ENCODE measurements at places on chromosomes 7 and 10.

GRCh38 chr7:134899729-134900128 is 86.6 kb upstream of the AGBL3 start:
- DNase-seq, result peak; percentile 52

- no peak for DNase-seq
Observed at GRCh38 chr7:136887317-136887716, 18.9 kb downstream of the CHRM2 start.

- DNase-seq, result no peak
Observed at GRCh38 chr10:48195803-48196202, 78.7 kb downstream of the FRMPD2 start.

DNA sequence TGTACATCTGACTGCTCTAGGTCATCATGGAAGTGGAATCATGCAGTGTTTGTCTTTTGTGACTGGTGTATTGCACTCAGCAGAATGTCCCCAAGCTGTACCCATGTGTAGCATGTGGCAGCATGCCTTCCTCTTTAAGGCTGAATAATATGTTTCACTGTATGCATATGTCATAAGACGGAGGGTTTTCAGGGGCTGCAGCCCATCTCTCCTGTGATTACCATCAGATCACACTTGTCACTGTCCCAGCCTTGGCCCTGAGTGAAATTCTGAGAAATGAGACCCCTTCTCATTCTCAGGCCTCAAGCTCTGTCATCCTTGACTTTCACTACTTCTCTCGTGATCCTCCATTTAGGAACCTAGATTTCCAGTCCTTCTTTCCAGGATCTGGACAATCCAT is 50.0 kb downstream of the CPXM2 start:
- DNase-seq, result no peak

DNA sequence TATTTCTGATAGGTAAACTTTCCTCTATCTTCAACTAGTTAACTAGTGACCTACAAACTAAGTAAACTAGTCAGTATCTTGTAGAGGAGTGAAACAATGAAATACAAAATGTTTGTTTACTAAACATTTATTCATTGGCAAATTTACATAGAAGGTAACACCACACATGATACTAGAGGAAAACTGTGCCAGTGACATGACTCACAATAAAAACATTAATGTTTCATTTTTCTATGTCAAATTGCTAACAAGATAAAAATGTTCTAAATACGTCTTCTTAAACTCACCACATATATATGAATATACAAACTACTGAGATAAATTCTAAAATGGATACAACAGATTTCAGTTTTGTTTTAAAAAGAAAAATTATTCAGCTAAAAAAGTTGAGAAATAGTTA is 471.3 kb downstream of the PARD3 start:
- no peak for DNase-seq

GRCh38 chr7:28258240-28258639 is 77.6 kb upstream of the JAZF1 start:
- no peak for DNase-seq

GRCh38 chr7:98234429-98235147 is 17.4 kb downstream of the TECPR1 start:
- DNase-seq, result no peak

GRCh38 chr10:91415816-91416215 is 5.7 kb downstream of the HECTD2 start:
- no peak for DNase-seq

- DNase-seq, result no peak
Observed at GRCh38 chr7:117157241-117158209, 165.3 kb downstream of the WNT2 start.

GRCh38 chr10:130959752-130960195 is 351.7 kb downstream of the TCERG1L start:
- DNase-seq, result no peak

- no peak for DNase-seq
Observed at GRCh38 chr10:29120216-29120615, 168.7 kb upstream of the LYZL1 start.

- DNase-seq, result no peak
Observed at GRCh38 chr7:44259547-44260457, 59.0 kb downstream of the YKT6 start.

DNA sequence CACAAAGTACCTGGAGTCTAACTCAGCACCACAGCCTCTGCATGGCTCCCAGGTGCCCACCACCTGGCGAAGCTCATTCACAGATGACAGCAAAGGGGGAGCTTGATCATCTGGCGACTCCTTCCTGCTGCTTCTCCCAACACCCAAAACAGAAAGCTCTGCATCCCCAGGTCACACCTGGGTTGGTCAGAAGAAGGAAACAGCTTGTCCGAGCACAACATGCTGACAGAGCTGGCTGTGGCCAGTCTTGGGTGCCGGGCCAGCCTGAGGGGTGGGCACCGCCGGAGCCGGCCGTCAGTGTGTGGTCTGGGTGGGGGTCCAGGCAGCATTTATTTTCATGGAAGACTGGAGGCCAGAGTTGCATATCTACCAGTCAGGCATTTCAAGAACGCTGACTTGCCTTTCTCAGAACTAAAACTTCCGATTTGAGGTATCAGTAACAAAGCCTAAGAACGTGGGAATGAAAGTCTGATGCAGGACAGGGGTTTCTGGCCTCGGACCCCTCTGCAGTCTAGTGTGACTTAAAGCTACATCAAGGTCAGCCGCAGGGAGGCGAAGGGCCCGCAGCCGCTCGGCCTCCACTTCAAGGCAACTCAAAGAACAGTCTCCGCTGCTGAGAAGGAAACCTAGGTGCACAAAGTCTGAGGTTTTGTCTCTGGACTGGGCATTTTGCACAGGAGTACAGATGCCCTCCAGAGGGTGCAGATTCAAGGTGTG is 109.6 kb downstream of the CYTH3 start:
- no peak for DNase-seq

- DNase-seq, result no peak
Observed at GRCh38 chr10:93921338-93921737, 27.6 kb downstream of the SLC35G1 start.

- no peak for DNase-seq
Observed at GRCh38 chr10:131010965-131011575, 300.5 kb downstream of the TCERG1L start.

GRCh38 chr7:157625973-157626742 is 289.4 kb downstream of the DNAJB6 start:
- DNase-seq, result no peak

- DNase-seq, result no peak
Observed at GRCh38 chr7:135361788-135362187, 128.2 kb downstream of the STRA8 start.

- peak; percentile 64 for DNase-seq
Observed at GRCh38 chr7:17405786-17406185, 107.3 kb downstream of the AHR start.

GRCh38 chr7:92699966-92700514 is 109.8 kb upstream of the FAM133B start:
- no peak for DNase-seq

DNA sequence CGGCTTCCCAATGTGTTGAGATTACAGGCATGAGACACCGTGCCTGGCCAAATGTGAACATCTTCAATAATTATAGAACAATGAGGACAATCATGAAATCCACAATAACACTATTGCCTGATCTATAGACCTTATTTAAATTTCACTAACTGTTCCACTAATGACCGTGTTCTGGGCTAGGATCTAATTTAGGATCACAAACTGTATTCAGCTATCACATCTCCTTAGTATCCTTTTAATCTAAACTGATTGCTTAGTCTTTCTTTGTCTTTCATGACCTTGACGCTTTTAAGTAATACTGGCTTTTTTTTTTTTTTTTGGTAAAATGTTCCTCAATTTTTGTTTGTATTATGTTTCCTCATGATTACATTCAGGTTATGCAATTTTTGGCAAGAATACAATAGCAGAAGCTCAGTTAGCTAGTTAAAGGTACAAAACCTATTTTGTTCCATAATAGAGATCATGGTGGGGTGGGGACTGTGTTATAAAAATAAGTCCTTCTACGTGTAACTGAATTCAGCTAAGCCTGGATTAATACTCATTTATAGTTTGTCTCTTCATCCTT is 158.4 kb downstream of the AOAH start:
- no peak for DNase-seq

- DNase-seq, result no peak
Observed at GRCh38 chr7:80403686-80404241, 108.1 kb downstream of the GNAT3 start.

DNA sequence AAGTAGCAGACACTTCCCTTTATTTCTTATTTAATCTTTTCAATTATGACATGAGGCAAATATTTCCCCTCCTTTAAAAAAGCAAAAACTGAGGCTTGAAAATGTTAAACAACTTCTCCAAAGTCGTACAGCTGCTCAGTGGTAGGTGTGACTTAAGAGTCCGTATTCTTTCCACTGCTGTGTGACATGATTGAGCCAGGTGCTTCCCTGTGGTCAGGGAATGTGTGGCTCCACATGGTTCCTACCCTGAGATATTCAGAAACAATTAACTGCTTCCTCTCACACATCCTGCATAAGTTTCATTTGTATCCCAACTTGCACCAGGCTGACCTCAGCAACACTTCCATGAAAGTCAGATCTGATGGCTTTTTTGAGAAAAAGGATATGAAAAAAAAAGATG is 13.6 kb downstream of the OPALIN start:
- no peak for DNase-seq

DNA sequence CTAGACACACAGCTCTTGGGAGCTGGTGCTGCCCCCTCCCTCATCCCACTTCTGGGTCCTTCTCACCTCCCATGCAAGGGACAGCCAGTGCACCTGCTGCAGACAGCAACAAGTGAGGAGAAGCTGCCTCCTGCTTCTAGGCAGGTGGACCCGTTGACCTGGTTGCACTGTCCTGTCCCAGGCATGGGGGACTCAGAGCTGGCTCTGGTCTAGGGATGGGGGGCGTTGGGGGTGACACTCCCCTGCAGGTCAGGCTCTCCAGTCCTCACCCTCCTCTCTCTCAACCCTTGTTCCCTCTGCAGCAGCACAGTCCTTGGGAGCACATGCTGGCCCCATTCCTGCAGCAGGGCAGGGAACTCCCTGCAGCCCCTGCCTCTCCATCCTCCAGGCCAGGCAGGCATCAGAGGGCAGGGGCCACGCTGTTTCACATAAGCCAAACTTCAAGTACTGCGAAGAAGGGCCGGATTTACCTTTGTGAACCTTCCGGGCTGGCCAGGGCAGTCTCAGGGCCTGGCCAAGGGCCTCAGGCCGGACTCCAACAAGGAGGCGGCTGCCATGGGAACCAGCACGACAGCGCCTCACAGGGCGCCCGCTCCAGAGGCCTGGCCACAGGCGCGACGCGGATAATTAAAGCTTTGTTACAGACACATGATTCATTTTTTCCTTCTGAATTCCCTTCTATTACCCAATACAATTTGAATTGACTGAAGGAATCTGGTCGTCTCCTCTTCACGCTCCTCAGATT is 48.5 kb downstream of the RASGEF1A start:
- no peak for DNase-seq

GRCh38 chr7:38492010-38492409 is 139.2 kb downstream of the AMPH start:
- no peak for DNase-seq

GRCh38 chr10:2222631-2223030 is 485.3 kb upstream of the ADARB2 start:
- DNase-seq, result no peak

GRCh38 chr7:87234949-87235348 is 15.4 kb upstream of the TMEM243 start:
- DNase-seq, result no peak

GRCh38 chr10:122251459-122252255 is 19.4 kb upstream of the BTBD16 start:
- no peak for DNase-seq

GRCh38 chr10:48575901-48576300 is 29.0 kb downstream of the ARHGAP22 start:
- no peak for DNase-seq

GRCh38 chr7:25320791-25321190 is 92.5 kb upstream of the NPVF start:
- no peak for DNase-seq

DNA sequence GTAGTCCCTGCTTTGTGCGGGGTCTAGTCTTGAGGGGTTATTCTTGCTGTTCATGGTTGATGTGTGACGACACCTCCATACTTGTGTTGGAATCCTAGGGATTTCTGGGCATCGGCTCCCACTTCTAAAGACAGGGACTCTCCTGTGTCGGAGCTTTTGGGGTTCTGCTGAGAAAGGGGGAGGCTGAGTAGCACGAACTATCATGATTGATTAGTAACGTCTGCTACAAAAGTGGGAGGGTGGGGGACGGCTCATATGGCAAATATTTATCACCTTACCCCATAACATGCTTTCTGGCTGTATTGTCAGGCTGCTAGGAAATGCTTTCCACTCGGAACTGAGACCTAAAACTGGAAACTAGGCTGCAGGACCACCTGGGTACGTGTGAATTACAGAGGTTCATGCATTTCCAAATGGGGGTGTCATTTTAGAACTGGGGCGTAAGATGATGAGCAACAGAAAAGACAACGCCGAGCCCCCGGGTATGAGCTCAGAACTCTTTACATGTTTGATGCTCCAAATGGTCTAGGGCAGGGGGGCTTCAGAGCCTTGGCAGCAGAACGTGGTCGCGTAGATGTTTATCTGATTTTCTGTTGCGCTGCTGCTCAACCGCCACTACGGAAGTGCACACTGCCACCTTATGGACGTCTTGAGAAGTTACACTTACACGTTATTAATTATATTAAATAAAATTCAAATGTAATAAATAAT is 15.1 kb upstream of the NME8 start:
- no peak for DNase-seq

- DNase-seq, result no peak
Observed at GRCh38 chr7:6271694-6272440, 557 bp downstream of the CYTH3 start.

GRCh38 chr7:12729112-12729511 is 41.7 kb downstream of the ARL4A start:
- no peak for DNase-seq

GRCh38 chr7:40796723-40797122 is 661.9 kb downstream of the SUGCT start:
- DNase-seq, result no peak

DNA sequence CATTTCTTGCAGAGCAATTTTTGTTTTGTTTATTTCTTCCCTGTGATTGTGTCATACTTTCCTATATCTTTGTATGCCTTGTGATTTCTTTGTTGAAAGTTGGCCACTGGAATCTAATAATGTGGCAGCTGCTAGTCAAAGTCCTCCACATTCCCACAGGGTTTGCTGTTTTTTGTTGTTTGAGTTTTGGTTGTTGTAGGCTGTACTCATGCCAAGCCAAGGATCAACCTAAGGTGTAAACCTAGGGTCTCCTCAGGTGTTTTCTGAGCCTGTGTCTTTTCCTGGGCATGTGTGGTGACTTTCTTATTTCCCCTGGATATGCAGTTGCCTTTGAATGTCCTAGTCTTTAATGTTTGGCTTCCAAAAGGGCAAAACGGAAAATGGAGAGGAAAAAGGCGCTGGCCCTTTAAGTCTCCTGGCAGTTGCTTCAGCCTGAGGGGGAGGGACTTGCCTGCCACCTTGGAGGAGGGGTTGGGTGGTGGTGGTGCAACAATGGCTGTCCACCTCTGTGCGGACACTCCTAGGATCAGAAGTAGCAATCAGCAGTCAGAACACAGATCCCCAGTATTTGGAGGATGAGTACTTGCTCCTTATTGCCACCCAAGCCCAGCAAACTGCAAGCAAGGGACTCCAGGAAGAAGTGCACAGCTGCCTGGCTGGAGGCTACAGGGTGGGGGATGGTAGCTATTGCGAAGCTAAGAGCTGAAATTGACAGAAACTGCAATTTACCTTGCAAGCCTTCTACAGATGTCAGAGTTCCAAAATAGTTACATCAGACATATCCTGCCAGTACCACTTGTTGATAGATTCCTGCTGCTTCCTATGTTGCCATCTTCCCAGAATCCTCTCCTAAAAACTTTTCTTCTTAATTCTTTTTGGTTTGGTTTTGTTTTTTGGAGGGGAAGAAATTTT is 5.6 kb upstream of the ZNF518A start:
- peak; percentile 60 for DNase-seq
